ENCODE measurements at places on chromosomes 1 and 21. TPM values are rescaled to one million over a fixed set of nuclear protein-coding genes. Genes with fewer than 3 reads are reported as not detected.

SLAMF9 gene
- polyA plus RNA-seq, result not detected

ADORA3 gene
- polyA plus RNA-seq, result 3.1 TPM

CFHR5 gene
- not detected for polyA plus RNA-seq

GBP1 gene
- 8.4 TPM for polyA plus RNA-seq

SCP2 gene
- 226 TPM for polyA plus RNA-seq

DCAF6 gene
- polyA plus RNA-seq, result 30.8 TPM

MROH9 gene
- not detected for polyA plus RNA-seq

UBL4B gene
- polyA plus RNA-seq, result not detected

Data from kidney (tissue), 22 donors.